ENCODE measurements at places on chromosomes 11 and 22.

GRCh38 chr22:30270832-30271231 is 4.2 kb upstream of the OSM start:
- DNase-seq, result no peak

GRCh38 chr11:2812371-2812991 is 73.1 kb downstream of the CDKN1C start:
- DNase-seq, result peak; percentile 44

DNA sequence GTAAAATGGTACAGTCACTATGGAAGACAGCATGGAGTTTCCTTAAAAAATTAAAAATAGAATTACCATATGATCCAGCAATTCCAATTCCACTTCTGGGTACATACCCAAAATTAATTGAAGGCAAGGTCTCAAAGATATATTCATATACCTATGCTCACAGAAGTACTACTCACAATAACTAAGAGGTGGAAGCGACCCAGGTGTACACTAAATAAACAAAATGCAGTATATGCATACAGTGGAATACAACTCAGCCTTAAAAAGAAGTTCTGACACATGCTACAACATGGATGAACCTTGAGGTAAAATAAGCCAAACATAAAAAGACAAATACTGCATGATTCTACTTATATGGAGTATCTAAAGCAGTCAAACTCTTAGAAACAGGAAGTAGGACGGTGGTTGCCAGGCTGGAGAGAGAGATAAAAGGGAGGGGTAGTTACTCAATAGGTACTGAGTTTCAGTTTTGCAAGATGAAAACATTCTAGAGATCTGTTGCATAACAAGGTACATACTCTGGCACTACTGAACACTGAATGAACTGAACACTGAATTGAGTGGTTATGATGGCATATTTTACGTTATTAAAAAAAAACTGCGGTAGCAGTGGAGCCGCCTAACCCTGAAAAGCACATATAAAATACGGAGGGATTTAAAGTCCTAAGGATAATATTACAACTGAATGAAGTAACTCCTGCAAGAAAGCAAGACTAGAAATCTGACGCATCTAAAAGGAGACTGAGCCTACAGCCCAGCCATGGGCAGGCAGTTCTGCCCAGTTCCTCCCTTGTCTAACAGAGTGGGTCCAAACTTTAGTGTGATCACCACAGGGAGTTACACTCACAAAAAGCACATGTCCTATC is 12.8 kb downstream of the DGCR2 start:
- DNase-seq, result no peak

DNA sequence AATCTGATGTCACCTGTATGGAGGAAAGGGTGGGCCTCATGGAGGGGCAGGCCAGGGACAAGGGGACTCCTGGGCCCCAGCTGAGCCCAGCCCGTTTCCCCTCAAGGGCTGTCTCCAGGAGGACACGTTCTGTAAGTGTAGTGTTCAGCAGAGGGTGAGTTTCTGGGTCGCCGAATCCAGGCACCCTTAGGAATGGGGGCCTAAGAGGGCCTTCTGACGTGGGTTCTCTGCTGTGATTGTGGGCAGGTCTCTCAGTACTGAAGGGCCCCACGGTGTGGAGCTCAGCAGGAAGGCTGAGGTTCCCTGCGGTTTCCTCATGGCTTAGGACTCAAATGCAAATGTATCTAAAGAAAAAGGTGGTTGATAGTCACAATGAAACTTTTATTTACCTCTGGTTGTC is 6.5 kb downstream of the PTDSS2 start:
- DNase-seq, result no peak

GRCh38 chr11:65131417-65131776 is 2.9 kb downstream of the SYVN1 start:
- DNase-seq, result no peak
